ENCODE measurements at places on chromosomes 3 and 15. TPM values are rescaled to one million over a fixed set of nuclear protein-coding genes. Genes with fewer than 3 reads are reported as not detected.

Gene CCR1
- 0.95 TPM for total RNA-seq

Gene BMF
- 24.9 TPM for total RNA-seq

Gene SST
- 97.6 TPM for total RNA-seq

Gene OR5K4
- total RNA-seq, result not detected

Gene MNS1
- total RNA-seq, result 1.3 TPM

Gene CDHR4
- total RNA-seq, result not detected

Gene CA12
- 22.1 TPM for total RNA-seq

Gene LRRC31
- total RNA-seq, result 12.4 TPM

Gene LOXL1
- total RNA-seq, result 7.8 TPM

Gene DPPA2
- not detected for total RNA-seq

Gene CADPS
- 29.7 TPM for total RNA-seq

Gene HTR3E
- total RNA-seq, result 1.2 TPM

Gene PLA2G4F
- total RNA-seq, result 31.0 TPM

Gene CFAP20DC
- not detected for total RNA-seq

Gene ADAMTS9
- 11.0 TPM for total RNA-seq

Gene SCAANT1
- total RNA-seq, result not detected

Gene THRB
- 2.6 TPM for total RNA-seq

Gene FBXO40
- not detected for total RNA-seq

Gene PRR23A
- not detected for total RNA-seq

Gene PLA2G4D
- not detected for total RNA-seq

Gene PARP3
- 144 TPM for total RNA-seq

Gene CPNE9
- not detected for total RNA-seq

Gene TICRR
- total RNA-seq, result 2.3 TPM

Gene AADACL2
- total RNA-seq, result not detected

Gene FAM219B
- 76.5 TPM for total RNA-seq

Gene SCAMP5
- 5.0 TPM for total RNA-seq

Gene MUC20
- total RNA-seq, result 104 TPM

Gene NLGN1
- total RNA-seq, result 3.3 TPM

Gene TM4SF4
- total RNA-seq, result 500 TPM

Gene CTXND1
- total RNA-seq, result not detected

Gene IL1RAP
- total RNA-seq, result 4.1 TPM

Gene DPPA4
- total RNA-seq, result not detected

Gene SLC24A5
- not detected for total RNA-seq

Gene CCR9
- total RNA-seq, result 7.4 TPM

Gene ATP13A4
- total RNA-seq, result 1.1 TPM

Gene RASL12
- 10.5 TPM for total RNA-seq

Gene HESX1
- total RNA-seq, result not detected
